ENCODE measurements at places on chromosomes 11 and 22. TPM values are rescaled to one million over a fixed set of nuclear protein-coding genes. Genes with fewer than 3 reads are reported as not detected.

Gene OR5L1
- total RNA-seq: not detected

Gene ABCC8
- 0.27 TPM for total RNA-seq

Gene ANKK1
- not detected for total RNA-seq

Gene C22orf23
- 0.49 TPM for total RNA-seq

Gene CST6
- not detected for total RNA-seq

Gene BCO2
- total RNA-seq: 0.42 TPM

Gene TCN2
- 2.0 TPM for total RNA-seq

Gene MYO18B
- 7.0 TPM for total RNA-seq

DNA sequence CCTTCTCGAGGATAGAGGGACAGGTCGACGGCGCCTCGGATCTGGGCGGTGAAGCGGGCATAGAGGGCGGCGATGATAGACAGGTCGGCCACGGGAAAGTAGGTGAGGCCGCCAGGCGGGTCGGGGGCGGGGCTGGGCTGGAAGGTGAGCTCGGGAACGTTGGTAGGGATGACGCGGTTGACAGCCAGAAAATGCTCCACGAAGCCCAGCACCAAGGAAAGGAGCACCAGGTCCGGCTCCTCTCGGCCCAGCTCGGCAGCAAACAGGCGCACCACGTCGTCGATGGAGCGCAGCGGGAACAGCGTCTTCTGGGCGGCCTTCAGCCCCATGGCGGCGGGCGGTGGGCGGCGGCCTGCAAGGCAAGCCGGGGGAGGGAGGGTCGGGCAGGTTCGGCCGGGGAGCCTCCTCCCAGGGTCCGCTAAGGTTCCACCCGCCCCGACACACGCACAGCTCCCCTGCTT lies 540 bp downstream of the MEN1 start:
- peak; percentile 69 for DNase-seq

- no peak for DNase-seq
Measured at GRCh38 chr11:64721359-64721699, 1.7 kb downstream of the NRXN2 start.

DNA sequence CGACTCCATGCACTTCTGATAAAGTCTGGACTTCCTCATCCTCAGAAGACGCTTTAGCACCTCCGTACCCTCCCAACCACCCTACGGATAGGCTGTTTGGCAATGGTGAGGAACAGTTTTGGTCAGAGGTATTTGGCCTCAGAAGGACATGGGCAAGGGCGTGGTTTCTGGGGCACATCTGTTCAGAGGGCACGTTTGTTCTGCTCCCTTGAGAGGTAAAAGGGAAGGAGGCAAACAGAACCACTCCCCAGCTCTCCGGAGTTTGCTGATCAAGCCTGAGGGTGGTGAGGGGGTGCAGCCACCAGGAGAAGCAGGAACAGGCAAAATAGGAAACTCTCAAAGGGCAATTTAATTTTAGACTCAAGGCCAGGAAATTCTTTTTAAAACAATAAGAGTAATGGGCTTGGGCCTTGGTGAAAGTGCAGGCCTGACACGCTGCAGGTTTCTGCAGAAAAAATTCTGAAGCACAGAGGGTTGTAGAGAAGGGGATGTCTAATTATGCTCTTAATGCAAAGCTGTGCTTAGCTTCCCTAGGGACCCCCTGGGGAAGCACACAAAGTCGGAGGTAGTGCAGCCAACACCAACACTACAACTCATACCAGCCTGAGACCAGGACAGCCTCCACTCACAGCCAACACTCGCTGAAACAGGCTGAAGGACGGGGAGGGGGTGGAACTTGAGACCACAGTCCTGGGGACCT lies 23.3 kb downstream of the ETS1 start:
- DNase-seq: no peak

- no peak for DNase-seq
Measured at GRCh38 chr22:44661070-44661469, 40.9 kb upstream of the PRR5 start.

DNA sequence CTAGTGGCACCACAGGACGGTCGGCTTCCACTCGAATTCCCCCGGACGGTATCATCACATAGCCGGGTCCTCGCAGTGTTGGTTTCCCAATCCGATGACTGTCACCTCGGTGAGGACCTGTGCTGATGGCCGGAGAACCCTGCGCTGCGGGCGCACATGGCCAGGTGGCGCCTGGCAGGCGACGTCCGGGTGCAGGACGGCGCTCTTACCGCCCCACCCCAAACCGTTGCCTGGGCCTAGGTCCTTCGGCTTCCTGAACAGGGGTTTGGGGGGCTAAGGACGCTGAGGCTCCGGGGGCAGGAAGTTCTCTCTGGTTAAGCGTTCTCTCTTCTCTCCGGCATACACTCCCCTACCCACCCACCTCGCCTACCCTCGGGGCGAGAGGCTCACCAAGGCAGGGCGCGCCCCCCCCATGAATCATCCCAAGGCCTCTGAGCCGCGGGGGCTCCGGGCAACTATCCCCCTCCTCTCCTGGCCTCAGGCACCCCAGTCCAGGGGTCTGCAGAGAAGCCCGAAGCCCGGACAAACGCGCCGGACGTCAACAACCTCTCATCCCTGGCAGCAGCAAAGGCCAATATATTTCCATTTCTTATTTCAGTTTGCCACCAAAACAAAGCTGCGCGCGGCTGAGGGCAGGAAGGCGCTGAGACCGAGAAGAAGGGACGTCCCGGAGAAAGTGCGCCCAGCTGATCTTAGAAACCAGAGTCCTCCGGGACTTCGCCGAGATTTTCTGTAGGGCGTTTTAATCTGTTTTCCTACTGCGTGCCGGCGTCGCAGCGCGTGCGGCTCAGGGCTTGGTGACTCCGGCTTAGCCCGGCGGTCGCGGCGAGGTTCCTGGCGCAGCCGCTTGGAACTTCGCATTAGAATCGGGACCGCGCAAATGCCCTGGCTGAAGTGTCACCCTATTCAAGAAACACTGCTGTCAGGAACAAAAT lies 5.6 kb downstream of the ALX4 start:
- DNase-seq: no peak

DNA sequence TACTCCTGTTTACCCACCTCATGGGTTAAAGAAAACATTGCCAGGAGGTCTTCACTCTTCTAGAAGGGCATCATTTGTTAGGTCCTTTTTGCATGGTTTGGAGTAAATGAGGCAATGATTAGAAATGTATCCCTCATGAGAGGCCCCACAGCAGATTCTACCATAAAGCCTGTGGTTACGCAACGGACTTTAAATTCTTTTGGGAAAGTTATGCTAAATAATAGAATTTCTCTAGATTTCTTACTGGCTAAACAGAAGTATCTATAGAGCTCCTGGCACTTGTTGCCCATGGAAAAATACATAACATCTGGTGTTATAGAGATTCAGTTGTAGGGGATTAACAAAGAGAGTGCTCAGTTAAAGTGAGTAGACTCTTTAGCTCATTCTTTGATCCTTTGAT lies 15.1 kb upstream of the ATXN10 start:
- no peak for DNase-seq

DNA sequence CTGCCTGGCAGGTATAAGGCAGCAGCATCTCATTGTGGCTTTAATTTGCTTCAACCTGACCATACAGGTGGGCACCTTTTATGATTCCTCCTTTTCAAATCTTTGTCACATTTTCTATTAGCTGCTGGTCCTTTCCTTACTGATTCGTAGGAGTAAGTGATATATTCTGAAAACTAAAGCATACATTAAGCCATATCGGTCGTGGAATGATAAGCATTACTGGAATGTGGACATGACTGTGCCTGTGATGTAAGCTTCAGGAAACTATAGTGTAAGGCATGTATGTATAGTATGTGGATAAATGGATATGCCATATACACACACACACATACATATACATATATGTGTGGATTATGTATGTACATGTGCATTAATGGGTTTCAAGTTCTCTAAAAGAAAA lies 20.8 kb downstream of the YPEL1 start:
- no peak for DNase-seq

DNA sequence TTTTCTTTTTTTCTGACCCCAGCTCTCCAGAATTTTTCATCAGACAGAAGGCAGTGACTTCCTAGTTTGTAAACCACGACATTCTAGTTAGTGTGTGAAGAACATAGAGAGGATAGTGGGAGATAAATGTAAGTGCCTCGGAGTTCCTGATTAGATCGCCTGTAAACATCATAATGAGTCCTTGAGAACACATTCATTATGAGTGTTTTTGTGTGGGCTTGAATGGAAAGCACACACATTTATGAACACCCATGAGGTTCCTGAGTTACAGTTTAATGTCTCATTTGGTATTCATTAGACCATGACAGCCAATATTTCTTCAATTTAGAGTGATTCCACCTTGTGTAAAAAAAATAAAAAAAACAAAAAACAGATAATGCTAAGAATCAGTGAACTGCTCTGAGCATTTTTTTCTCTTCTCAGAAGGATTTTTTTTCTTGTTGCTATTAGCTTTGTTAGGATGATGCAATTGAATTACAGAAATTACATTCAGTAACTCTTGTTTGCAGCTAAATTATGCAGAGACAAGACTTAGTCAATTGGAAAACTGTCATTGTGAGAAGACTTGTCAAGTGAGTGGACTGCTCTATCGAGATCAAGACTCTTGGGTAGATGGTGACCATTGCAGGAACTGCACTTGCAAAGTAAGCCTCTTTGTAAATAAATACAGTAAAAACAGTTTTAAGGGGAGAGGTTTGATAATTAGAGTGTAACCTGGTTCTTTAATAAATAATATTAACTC lies 257.6 kb downstream of the NELL1 start:
- DNase-seq: no peak

DNA sequence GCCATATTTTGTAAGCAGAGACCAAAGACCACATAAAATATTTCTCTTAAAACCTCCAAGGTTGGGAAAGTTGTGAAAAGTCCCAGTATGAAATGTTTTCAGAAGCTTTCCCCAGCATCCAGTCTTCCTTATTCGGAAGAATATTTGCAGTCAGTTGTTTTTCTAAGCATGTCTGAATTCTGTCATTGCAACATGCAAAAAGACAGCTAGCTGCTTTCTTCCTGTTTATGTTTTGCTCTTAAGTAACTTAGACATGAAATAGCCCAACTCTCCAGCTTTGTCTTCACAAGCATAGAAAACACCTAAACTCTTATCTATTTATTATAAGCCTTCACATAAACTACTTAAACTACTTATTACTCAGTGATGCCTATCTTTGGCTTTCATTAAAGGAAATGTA lies 57.9 kb upstream of the MMP13 start:
- no peak for DNase-seq
